ENCODE measurements at places on chromosomes 7 and 10. TPM values are rescaled to one million over a fixed set of nuclear protein-coding genes. Genes with fewer than 3 reads are reported as not detected.
A peak's percentile ranks its signal among the peaks of the same experiment; 100 is the strongest.

Gene LEP
- total RNA-seq, result not detected

Gene SLC26A5
- not detected for total RNA-seq

Gene TNS3
- 0.31 TPM for total RNA-seq

Gene PCDH15
- total RNA-seq, result not detected

Gene ZNF800
- 24.9 TPM for total RNA-seq

Gene COL26A1
- total RNA-seq, result not detected

Gene LRRC18
- not detected for total RNA-seq

Gene IL2RA
- 988 TPM for total RNA-seq

Gene GIMAP2
- 38.8 TPM for total RNA-seq

Gene SSC4D
- total RNA-seq, result 0.81 TPM

- H3K4me1 ChIP-seq, result peaks cover 6% of the 10 kb centered on the region
- H3K4me3 ChIP-seq, result no peak overlapping the region
- DNase-seq, result no peak
- H3K27me3 ChIP-seq, result peaks cover 16% of the 10 kb centered on the region
- no peaks in the 10 kb centered on the region for H3K36me3 ChIP-seq
Observed at GRCh38 chr10:71893920-71894319, 42.9 kb upstream of the PSAP start.

DNA sequence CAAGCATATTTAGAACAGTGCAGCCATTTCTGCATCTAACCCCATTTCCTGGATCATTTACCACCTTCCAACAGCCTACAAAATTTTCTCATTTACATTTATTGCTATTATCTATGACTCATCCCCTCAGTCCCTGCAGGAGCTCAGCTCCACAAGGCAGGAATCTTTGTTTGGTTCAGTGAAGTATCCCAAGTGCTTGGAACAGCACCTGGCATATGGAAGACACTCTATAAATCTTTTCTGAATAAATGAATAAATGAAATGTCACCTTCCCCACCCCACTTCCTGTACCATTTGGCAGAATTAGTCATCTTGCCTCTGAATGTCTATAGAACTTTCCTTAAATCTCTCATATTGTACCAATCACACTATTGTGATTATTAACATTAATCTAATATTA lies 110.7 kb downstream of the HIP1 start:
- H3K4me1 ChIP-seq, result no peaks in the 10 kb centered on the region
- no peak for DNase-seq
- no peak overlapping the region for H3K27ac ChIP-seq
- peaks cover 6% of the 10 kb centered on the region for H3K36me3 ChIP-seq

- no peak within 1 kb of the TSS for H3K4me3 ChIP-seq
- H3K4me1 ChIP-seq, result peaks cover 3% of the 10 kb centered on the region
- DNase-seq, result no peak
- no peaks in the 10 kb centered on the region for H3K36me3 ChIP-seq
Observed at GRCh38 chr10:48604991-48605508, at the start of gene ARHGAP22. TSS of gene ARHGAP22 (minus strand) at chr10:48605073. CDS start at chr10:48604796, 277 bp downstream.

- H3K27me3 ChIP-seq, result no peaks in the 10 kb centered on the region
- H3K36me3 ChIP-seq, result peaks cover 26% of the 10 kb centered on the region
- no peak overlapping the region for H3K4me3 ChIP-seq
- no peak overlapping the region for H3K27ac ChIP-seq
- DNase-seq, result no peak
- no peaks in the 10 kb centered on the region for H3K4me1 ChIP-seq
Observed at GRCh38 chr7:128395748-128396147, 14.0 kb downstream of the IMPDH1 start.

DNA sequence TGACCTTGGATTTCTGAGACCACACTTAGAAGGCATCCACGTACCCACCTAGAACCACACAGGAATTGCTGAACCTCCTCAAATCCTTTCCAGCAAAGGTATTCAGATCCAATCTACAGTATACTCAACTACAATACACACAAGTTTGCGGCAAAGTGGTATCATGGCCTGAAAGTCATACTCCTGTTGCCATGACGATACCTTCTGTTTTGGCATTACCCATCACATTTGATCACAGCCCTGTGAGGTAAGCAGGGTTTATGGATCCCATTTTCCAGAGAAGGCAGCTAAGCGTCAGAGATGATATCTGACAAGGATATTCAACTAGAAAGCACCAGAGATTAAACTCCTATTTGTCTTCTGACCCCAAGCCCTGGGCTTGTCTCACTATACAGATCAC lies 32.8 kb downstream of the SGMS1 start:
- no peaks in the 10 kb centered on the region for H3K27me3 ChIP-seq
- H3K4me1 ChIP-seq, result peaks cover 9% of the 10 kb centered on the region
- no peak for DNase-seq

GRCh38 chr7:13628239-13629001 lies 361.0 kb downstream of the ETV1 start:
- no peak for DNase-seq
- no peaks in the 10 kb centered on the region for H3K27me3 ChIP-seq
- H3K27ac ChIP-seq, result no peak overlapping the region
- no peak overlapping the region for H3K4me3 ChIP-seq
- no peaks in the 10 kb centered on the region for H3K4me1 ChIP-seq

DNA sequence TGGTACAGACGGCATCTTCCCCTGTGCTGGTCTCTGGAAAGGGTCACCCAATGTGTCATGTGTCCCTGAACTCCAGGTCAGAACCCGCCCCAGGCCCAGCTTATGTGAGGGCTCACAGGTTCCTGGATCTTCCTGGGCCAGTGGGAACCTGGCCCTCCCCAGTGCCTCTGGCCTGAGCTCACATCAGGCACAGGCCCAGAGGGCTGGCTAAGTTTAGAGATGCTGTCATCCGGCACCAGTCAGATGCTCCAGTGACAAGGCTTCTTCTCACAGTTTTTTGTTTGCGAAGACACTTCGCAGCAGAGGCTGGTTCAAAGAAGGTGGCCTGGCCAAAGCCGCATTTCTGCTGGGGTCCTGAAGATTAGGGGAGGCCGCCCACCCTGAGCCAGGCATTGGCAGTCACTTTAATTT lies 11.8 kb downstream of the CAMK2B start:
- no peaks in the 10 kb centered on the region for H3K36me3 ChIP-seq
- H3K4me3 ChIP-seq, result no peak overlapping the region
- H3K4me1 ChIP-seq, result peaks cover 2% of the 10 kb centered on the region
- no peak overlapping the region for H3K27ac ChIP-seq
- no peak for DNase-seq
- peaks cover 12% of the 10 kb centered on the region for H3K27me3 ChIP-seq

DNA sequence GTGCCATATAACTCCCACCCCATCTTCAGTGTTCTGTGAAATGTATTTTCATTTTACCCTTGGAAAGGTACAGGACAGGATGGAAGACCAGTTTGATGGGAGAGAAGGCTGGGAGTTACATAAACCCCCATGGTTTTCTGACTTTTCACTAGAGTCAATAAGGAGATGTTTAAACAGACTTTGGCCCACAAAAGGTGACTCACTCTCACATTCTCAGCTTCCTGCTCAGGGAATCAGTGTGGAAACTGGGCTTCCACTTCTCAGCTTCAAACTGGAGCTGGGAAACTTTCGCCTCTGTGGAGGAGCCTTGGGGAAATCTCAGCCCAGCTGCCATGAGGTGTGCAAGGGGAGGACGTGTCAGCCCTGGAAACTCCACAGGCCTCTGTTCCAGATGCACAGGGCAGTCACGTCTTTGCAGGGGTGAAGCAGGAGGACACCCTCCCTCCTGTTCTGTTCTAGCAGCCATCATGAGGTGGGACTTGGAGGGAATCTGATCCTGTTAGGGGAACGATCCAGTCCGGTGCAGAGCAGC lies 560.5 kb upstream of the GALNT17 start:
- H3K4me1 ChIP-seq, result no peaks in the 10 kb centered on the region
- no peak for DNase-seq
- H3K27me3 ChIP-seq, result no peaks in the 10 kb centered on the region

- DNase-seq, result no peak
- no peaks in the 10 kb centered on the region for H3K4me1 ChIP-seq
- H3K36me3 ChIP-seq, result no peaks in the 10 kb centered on the region
- peaks cover 9% of the 10 kb centered on the region for H3K27me3 ChIP-seq
- no peak overlapping the region for H3K4me3 ChIP-seq
Observed at GRCh38 chr7:45347804-45348203, 190.2 kb downstream of the RAMP3 start.

- no peaks in the 10 kb centered on the region for H3K27me3 ChIP-seq
- H3K4me1 ChIP-seq, result no peaks in the 10 kb centered on the region
- H3K4me3 ChIP-seq, result no peak overlapping the region
Observed at GRCh38 chr10:96638696-96639095, 51.9 kb upstream of the TM9SF3 start.

- H3K36me3 ChIP-seq, result no peaks in the 10 kb centered on the region
- no peak for DNase-seq
- H3K4me1 ChIP-seq, result no peaks in the 10 kb centered on the region
- H3K4me3 ChIP-seq, result no peak overlapping the region
- H3K27me3 ChIP-seq, result peaks cover 22% of the 10 kb centered on the region
Observed at GRCh38 chr7:1330801-1331425, 98.2 kb downstream of the UNCX start.

DNA sequence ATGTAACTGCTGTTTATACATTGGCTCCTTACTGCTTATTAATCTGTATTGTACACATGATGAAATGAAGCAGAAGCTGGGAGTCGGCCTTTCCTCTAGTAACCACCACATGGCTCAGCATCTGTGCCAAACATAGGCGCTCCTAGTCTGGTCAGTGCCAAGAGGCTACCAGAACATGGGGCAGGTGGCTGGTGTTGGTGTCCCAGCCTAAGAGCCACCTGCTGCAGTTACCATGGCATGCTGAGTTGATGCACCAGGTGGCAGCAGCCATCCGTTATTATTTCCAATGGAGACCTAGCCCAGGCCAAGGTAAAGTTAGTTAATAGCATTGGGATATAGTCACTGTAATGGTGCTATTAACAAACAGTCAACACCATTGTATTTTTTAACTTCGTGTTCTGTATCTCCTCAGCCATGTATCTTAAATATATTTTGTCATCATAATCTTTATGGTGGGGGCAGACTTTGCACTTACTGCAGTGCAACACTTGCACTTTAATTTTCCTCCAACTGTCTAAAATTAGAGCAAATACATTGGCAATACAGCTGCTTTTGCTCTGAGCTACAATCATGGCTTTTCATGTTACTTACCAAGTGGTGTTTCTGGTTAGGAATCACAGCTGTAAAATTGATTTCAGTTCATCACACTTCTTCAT lies 33.1 kb downstream of the HBP1 start:
- H3K27me3 ChIP-seq, result no peaks in the 10 kb centered on the region
- peaks cover 41% of the 10 kb centered on the region for H3K36me3 ChIP-seq
- no peaks in the 10 kb centered on the region for H3K4me1 ChIP-seq
- DNase-seq, result peak; percentile 53
- no peak overlapping the region for H3K27ac ChIP-seq
- no peak overlapping the region for H3K4me3 ChIP-seq

DNA sequence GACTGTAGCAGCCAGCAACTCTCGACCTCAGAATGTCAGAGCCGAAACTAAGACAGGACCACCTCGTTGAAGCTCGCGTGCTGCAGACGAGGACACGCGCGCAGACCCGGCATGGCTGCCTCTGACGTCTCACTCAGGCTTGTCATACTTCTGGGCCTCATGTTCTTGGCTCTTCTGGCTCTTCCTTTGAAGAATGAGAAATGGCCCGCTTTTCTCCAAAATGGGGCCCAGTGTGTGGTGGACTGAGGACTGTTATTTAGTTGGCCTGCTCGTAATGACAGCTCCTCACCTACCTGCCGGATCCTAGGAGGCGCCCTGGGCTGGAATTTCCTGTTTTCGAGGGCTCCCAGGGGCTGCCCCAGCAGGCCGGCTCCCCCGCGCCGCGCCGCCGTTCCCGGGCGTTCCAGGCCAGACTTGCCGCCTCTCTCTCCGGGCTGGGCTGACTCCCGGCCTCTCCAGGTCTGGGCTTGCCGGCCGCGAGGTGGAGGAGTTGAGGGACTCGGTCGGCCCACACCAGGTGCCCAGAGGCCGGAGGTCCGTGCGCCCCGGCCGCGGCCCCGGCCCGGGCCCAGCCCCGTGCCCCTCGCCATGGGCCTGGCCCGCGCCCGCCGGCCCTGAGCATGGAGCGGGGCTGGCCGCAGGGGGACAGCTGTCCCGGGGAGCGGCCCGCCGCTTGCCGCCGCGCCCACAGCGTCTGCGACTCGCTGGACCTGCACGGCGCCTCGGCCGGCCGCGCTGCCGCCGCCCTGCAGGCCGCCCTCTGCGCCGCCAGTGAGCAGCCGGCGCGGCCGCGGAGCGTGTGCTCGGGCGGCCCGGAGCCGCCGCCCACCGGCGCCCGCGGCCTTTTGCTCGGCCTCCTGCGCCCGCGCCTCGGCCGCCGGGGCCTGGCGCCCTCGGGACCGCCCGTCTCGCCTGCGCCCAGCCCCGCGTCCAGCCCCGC lies 28.1 kb downstream of the AGAP3 start:
- H3K27me3 ChIP-seq, result peaks cover 5% of the 10 kb centered on the region
- no peaks in the 10 kb centered on the region for H3K36me3 ChIP-seq
- DNase-seq, result no peak
- H3K27ac ChIP-seq, result no peak overlapping the region

DNA sequence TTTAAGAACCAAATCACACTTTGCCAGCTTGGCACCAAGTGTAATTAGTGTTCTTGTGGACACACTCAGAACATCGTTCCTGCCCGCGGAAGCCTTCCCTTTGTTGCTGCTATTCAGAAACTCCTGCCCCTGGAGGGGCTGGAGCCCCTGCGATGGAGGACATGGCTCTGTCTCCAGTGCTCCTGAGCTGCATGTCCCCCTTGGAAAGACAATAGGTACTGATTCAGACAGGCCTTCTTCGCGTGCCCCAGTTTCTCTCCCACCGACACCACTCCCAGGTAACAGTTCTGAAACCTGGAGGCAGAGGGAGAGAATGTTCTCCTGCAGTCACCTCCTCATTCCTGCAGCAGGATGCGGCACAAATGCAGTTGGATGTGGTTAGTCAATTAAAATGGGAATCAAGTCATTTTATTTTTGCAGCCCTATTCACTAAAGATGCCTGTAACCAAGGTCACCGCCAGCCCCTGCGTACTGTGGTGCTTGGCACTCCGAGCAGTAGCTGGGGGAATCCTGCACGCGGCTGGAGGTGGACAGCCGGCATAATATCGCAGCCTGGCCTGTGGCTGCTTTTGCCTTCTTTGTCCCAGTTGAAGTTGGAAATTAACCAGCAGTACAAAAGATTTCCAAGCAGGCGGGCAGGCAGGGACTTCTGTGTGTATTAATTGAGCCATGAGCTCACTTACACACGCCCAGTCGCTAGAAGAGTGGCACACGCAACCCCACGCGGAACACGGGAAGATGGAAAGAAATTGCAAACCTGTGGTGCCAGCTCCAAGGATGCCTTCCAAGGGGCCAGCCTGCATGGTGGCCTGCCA lies 205.7 kb downstream of the EBF3 start:
- H3K27ac ChIP-seq, result no peak overlapping the region
- H3K27me3 ChIP-seq, result no peaks in the 10 kb centered on the region
